Activated CD4-positive, alpha-beta T cell treated with anti-CD3 and anti-CD28 coated beads for 36 hours (primary cell): ENCODE measurements at places on chromosomes 6 and 20.

DNA sequence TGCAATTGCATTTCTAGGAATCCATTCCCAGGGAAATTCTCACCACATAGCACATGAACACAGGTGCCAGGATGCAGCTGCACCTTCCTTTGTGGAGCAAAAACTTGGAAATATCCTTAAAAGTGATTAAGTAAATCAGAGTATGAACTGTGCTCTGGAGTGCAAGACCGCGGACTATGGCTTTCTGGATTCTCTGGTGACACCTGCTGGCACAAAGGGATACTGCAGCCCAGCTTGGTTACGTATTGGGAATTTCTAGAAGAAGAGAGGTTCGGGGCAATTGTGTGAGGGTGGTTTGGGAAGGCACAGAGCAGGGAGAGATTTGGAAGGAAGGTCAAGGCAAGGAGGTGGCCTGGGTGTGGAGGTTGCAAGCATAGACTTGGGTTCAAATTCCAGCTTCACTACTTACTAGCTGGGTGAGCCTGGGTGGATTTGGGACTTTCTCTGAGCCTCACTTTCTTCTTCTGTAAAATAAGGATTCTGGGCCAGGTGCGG, 15.9 kb upstream of the PEDS1 start:
- peak; percentile 88 for DNase-seq

DNA sequence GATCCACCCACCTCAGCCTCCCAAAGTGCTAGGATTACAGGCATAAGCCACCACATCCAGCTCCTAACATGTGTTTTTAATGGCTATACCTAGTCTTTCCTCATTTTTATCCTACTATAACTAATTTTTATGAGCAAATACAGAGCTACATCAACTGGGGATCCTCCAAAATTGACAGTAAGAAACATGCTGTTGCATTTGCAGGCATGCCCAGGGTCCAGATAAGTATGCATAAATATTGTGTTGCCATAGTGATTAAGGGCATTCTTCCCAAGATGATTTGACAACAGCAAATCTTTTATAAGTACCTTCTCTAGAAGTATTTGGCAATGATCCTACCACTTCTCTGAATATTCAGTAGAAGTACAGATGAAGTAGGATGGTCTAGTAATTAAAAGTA, 41.9 kb upstream of the MOXD1 start:
- no peak for DNase-seq

- DNase-seq = peak; percentile 55
Observed at GRCh38 chr6:170459451-170459850, 93.7 kb downstream of the PSMB1 start.

DNA sequence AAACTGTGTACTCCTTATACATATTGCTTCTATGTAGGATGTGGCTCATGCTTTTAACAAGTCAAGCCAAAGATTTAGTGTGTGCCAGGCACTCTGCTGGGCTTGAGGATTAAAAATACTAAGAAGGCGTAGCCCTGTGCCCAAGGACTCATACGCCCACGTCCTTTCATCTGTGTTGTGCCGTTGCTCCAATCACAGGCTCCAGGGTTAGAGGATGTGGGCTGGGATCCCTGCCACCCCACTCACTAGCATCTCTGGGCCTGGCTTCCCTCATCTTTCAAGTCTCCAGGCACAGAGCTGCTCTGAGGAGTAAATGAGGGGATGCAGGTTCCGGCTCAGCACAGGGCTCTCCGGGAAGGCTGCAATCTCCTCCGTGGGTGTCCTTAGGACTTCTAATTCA, 214.2 kb downstream of the SYNDIG1 start:
- DNase-seq = no peak

DNA sequence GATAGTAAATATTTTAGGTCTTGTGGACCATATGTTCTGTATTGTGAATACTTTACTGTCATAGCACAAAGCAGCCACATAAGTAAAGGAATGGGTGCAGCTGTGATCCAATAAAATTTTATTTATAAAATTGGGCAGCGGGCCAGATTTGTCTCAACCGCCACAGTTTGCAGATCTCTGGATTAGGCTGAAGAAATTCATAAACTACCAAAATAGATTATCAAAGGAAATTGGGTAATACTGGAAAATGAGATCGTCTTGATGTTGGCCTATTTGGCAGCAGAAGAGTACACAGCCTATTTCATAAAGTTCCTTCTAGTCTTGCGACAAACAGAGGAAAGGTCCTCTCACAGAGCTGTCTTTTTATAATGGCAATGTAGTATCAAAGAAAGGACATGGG, 69.8 kb downstream of the DZANK1 start:
- no peak for DNase-seq

- no peak for DNase-seq
Observed at GRCh38 chr6:30691208-30691847, 544 bp upstream of the NRM start.

GRCh38 chr6:121504227-121504626, 68.8 kb downstream of the GJA1 start:
- no peak for DNase-seq

GRCh38 chr6:56594699-56595098, 48.0 kb downstream of the DST start:
- DNase-seq = peak; percentile 35

DNA sequence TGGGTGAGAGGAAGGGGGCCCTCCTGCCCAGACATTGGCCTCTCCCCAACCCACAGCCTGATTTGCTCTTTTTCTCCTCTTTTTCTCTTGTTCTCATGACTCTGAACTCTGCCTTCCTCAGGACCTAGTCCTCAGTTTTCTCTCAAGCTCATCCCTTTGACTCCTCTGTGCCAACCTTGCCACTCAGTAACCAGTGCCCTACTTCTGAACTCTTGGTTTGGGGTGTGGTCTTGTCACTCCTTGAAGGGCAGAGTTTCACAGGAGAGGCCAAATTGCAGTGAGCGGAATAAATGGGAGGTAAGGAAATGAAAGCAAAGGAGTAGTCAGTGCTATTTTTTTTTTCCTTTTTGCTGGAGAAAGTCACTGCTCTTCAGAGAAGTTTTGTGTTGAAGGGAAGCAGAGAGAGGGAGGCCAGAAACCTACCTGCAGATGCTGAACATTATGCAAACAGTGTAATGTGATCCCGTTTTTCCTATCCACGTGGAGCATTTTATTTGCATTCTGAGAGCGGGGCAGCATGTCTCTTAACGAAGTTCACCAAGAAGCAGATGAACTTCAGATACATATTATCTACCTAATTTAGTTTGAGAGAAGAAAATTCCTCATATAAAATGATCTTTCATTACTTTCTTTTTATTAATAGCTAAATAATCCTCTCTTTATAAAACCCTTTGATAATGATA, 26.9 kb downstream of the CFAP61 start:
- no peak for DNase-seq

DNA sequence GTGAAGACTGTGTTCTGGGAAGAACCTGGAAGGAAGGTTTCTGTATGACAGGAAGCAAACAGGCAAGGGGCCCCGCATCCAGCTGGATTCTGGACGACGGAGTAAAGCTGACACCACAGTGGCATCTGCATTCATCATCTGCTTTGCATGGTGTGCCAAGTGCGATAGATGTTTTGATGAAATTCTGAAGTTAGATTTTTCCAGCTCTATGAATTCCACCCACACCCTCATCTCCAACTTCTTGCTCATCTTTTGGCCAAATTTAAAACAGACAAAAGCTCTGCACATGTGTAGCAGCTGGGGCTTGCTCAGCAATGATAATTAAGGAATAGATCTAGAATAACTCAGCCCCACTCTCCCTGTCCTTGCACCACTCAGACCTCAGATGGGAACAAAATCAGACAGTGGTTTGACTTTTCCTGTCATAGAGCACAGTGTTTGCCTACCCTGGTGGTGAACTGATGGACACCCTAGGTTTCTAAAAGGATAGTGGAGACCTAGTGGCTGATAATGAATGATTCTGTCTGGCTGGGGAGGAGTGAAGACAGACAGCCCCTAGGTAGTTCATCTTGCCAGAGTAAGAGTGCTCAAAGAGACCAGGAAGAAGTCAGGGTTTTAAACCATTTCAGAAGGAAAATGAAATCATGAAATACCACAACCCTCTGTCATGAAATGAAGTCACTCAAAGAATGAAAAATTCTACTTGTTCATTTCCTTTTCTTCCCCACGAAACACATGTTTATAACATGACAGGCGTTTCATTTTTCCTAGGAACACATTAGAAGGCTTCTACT, 85.8 kb downstream of the BCAS1 start:
- no peak for DNase-seq

DNA sequence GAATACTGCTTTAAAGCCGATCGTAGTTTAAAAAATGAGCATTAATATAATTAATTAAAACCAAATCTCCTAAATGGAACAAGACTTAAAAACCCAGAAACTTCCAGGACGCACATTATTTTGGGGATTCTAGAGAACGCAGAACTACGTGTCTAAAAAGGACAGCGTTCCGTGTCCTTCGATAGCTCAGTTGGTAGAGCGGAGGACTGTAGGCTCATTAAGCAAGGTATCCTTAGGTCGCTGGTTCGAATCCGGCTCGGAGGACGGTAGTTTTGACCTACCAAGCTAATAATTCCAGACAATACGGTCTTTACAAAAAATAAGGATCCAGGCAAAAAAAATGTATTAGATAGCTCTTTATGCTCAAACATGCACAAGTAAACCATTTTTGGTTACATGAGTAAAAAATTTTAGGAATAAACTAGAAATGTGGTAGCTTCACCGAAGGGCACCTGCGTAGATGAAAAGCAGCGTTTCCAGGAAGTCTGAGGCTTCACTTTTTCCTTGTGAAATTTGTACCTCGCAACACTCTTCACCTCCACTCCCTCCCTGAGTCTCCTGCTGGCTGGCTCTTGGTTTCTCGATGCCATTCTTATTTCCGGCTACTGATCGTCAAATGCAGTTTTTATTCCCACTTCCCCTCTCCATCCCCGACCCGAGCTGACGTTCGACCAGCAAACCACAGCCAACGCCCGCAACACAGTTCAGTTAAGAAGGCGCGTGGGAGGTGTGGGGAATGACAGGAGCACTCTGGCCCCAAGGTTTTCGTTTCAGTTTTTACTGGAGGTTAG, 19.6 kb upstream of the ABT1 start:
- DNase-seq = peak; percentile 86

DNA sequence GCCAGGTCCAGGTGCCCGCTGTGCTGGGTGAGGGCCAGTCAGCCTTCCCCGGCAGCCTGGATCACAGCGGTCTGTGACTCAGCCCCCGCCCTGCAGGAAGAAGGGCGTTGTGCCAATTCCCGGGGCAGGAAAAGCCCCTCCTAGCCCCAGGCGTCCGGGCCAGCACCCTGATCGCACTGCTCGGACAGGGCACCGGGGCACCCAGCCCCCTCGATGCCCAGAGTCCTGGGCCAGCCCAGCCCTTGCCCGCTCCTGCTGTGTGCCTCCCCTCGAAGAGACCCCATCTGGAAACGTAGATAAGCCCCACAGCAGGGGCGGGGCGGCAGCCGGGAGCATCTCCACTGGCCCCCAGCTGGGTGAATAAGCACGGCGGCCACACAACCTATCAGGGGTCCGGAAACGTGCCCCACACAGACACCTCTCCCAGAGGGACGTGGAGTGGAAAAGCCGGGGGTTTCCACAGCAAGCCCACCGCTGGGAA, 9.9 kb downstream of the LAMA5 start:
- DNase-seq = no peak

DNA sequence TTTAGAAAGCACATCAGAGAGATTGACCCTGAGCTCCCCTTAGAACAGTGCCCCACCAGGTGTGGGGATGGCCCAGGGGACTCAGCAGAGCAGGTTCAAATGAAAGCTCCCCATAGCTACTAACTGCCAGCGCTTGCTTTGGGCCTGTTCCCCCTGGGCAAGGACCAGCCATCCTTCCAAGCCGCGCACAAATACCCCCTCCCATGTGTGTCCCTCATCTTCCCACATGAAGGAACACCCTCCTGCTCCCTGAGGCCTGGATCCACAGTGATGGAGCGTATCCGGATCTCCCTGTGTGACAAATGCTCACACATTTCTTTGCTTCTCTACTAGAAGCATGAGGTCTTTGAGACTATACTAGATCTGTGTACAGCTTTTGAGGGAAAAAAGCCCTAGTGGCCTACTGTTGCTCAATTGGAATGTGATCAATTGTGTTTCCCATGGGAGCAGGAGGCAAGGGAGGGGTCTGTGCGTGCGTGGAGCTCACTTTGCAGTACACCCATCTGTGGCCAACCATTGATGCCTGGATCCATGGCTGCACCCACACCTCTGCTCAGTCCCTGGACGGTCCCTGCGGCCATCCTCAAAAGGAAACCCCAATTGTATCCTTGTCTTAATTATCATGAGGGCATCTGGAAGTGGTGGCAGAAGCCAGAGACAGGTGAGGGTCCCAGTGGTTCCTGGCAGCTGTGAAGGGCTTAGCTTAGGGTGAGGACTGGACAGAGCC, 1.4 kb upstream of the RAET1G start:
- DNase-seq = no peak

DNA sequence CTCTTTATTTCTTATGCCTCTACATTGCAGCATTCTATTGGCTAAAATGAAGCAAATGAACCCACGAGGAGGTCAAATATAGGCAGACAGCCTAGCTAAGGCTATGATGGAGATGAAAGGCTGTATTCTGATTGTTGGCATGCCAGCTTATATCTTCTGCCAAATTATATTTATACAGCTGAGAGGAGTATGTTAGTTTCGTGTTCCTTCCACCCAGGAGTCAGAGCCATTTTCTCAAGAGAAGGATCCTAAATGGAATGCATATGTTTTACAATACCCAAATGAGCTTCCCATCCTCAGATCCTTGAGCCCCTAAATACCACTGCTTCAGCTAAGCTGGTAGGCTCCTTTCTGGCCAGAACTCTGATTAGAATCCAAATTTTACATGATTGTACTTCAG, 178.4 kb upstream of the HDDC2 start:
- no peak for DNase-seq

GRCh38 chr20:41057999-41058673, 29.5 kb downstream of the TOP1 start:
- peak; percentile 55 for DNase-seq

DNA sequence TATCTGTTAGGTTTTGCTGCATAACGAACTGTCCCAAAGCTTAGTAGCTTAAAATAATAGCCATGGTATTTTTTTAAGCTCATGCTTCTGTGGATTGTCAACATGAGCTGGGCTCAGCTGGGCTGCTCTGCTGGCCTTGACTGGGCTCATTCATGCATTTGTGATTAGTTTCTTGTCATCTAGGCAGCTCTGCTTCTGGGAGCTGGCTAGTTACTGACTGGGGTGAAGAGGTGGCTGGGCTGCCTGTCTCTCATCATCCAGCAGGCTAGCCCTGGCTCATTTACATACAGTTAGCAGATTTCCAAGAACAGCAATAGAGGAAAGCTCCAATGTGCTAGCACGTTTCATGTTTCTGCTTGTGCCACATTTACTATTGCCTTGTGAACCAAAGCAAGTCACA, 165.1 kb upstream of the PCSK2 start:
- DNase-seq = no peak

GRCh38 chr20:46365487-46366220, 40.8 kb downstream of the ELMO2 start:
- DNase-seq = no peak

GRCh38 chr6:54981647-54982046, 135.1 kb downstream of the FAM83B start:
- no peak for DNase-seq

GRCh38 chr6:139533573-139534471, 159.4 kb upstream of the CITED2 start:
- no peak for DNase-seq
